Upper lobe of left lung (tissue), 6 donors: ENCODE measurements at places on chromosomes 3 and 15. TPM values are rescaled to one million over a fixed set of nuclear protein-coding genes. Genes with fewer than 3 reads are reported as not detected.

The KIF15 gene
- total RNA-seq: 0.69 TPM

The C3orf52 gene
- total RNA-seq: 21.0 TPM

DNA sequence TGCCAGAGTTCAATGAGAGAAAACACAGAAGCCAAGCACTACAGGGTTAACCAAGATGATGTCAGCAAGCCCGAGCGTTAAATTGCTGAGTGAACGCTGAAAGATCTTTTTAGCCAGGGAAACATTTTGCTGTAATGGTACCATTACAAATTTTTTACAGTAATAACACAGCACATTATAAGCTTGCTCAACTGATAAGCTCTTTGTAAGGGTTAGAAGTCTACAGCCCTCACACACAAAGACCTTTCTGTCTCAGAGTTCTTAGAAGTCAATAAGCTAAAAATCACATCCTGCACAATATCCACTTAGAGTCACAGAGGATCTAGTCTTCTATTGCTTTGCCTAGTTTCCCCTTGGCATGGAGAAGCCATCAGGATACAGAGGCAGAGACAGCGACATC, 29.9 kb downstream of the CHSY1 start:
- no peak for DNase-seq

GRCh38 chr15:101389362-101389761, 94.3 kb upstream of the SNRPA1 start:
- no peak for DNase-seq

GRCh38 chr15:72033711-72034110, 84.2 kb downstream of the MYO9A start:
- DNase-seq: no peak
